ENCODE measurements at places on chromosomes 5 and 9.

DNA sequence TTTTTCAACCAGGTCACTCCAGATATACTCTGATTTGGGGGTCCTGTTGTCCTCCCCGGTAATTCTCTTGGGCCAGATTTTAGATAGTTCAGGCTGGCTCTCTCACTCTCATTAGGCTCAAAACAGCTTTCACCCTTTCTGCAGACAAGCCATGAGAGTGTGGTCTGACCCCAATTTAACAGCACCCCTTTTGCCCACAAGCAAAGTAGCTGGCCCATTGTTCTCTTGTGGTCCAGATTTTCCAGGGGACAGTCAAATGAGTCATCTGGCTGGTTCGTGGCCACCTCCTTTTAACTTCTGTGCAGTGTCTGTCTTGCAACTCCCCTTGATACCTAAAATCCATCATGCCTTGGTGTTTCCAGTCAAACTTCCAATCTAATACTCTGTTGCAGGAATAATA lies 16.5 kb downstream of the BHMT2 start:
- H3K4me1 ChIP-seq: no peaks in the 10 kb centered on the region
- no peak overlapping the region for H3K27ac ChIP-seq
- no peak overlapping the region for H3K4me3 ChIP-seq
- no peaks in the 10 kb centered on the region for H3K36me3 ChIP-seq
- no peaks in the 10 kb centered on the region for H3K27me3 ChIP-seq

GRCh38 chr5:33476992-33477391 lies 36.2 kb downstream of the TARS1 start:
- peaks cover 58% of the 10 kb centered on the region for H3K36me3 ChIP-seq
- no peak overlapping the region for H3K4me3 ChIP-seq
- no peak overlapping the region for H3K27ac ChIP-seq
- DNase-seq: no peak
- no peaks in the 10 kb centered on the region for H3K27me3 ChIP-seq
- H3K4me1 ChIP-seq: no peaks in the 10 kb centered on the region

DNA sequence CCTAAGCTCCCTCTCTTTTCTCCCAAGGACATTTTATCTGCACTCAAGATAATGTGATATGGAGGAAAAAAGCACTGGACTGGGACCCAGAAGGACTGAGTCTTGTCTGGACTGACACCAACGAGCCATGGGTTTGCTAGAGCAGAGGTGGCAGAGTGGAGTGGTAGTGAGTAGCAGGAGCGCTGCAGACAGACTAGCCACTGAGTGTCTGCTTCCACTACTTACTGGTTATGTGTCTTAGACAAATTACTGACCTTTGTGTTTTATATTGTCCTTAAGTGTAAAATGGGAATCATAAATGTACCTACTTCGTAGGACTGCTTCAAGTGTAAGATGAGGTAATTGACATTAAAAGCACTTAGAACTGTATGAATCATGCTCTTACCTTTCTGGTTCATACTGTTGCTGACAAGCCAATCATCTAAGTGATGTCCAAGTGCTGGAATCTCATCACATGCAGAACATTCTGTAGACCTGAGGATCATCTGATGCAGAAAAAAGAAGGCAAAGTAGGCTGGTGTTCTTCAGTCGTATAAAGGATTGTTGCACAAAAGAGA lies 12.5 kb upstream of the PRLR start:
- no peak overlapping the region for H3K27ac ChIP-seq
- no peaks in the 10 kb centered on the region for H3K27me3 ChIP-seq
- H3K4me1 ChIP-seq: no peaks in the 10 kb centered on the region
- DNase-seq: no peak

GRCh38 chr9:84318981-84319380 lies 21.6 kb downstream of the SLC28A3 start:
- H3K27me3 ChIP-seq: no peaks in the 10 kb centered on the region
- no peak overlapping the region for H3K4me3 ChIP-seq
- H3K4me1 ChIP-seq: peaks cover 14% of the 10 kb centered on the region
- DNase-seq: no peak
- no peaks in the 10 kb centered on the region for H3K36me3 ChIP-seq

GRCh38 chr5:7415123-7415522 lies 19.2 kb downstream of the ADCY2 start:
- no peak for DNase-seq
- H3K4me1 ChIP-seq: no peaks in the 10 kb centered on the region
- H3K4me3 ChIP-seq: no peak overlapping the region
- peaks cover 9% of the 10 kb centered on the region for H3K27me3 ChIP-seq
- H3K36me3 ChIP-seq: no peaks in the 10 kb centered on the region

DNA sequence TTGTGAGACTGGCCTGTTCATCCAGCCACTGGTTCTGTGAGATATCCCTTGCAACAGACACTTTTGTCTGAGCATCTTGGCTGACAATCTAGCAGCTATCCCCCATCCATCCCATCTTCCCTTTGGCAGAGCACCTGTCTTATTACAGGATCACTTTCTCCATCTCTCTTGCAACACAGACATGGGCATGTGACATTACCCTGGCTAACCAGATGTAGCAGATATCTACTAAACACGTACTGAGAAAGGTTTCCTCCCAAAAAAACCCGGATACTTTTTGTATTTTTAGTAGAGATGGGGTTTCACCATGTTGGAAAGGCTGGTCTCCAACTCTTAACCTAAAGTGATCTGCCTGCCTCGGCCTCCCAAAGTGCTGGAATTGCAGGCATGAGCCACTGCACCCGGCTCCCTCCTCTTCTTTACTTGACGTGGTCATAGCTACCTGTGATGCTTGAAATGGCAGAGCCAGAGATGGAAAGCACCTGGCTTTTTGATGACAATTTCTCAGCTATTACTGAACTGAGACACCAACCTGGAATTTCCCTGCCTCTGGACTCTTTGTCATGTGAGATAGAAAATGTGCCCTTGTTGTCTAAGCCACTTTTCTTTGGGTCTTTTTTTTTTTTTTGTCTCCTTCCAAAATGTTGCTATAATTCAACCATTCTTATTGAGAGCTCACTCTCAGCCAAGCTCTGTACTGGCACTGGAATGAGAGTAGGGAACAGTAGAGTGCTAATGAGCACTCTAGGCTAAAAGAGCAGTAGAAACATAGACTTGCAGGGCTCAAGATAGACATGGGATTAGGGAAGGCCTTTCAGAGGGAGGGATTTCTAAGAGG lies 32.6 kb downstream of the FNBP1 start:
- peaks cover 25% of the 10 kb centered on the region for H3K36me3 ChIP-seq
- DNase-seq: peak; percentile 76
- H3K27ac ChIP-seq: peak overlapping the region; percentile 93
- H3K27me3 ChIP-seq: no peaks in the 10 kb centered on the region

DNA sequence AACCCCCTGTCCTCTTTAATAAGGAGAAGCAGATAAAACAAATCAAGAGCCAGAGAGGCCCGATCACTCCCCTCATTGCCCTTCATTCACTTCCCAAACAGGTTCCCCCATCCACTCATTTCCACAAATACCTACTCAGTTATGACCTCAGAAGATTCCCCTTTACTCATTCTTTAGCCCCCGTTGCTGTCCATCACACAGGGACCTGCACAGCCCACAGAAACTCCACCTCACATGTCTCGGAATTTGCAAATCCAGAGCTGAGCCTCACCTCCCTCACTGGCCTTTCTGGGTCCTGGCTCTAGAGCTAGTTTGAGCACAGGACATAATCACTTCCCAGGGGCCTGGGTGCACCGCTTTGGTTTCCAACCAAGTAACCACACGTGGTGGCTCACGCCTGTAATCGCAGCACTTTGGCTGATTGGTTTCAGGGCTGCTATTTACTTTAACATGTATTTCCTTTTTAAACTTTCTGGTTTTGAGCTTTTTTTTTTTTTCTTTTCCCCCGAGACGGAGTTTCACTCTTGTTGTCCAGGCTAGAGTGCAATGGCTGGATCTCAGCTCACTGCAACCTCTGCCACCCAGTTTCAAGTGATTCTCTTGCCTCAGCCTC lies 17.8 kb downstream of the ATP6V0E1 start:
- peaks cover 79% of the 10 kb centered on the region for H3K4me1 ChIP-seq
- peaks cover 16% of the 10 kb centered on the region for H3K36me3 ChIP-seq
- H3K27ac ChIP-seq: peak overlapping the region; percentile 26
- H3K4me3 ChIP-seq: no peak overlapping the region
- no peaks in the 10 kb centered on the region for H3K27me3 ChIP-seq
